ENCODE measurements at places on chromosomes 16 and 17.

- no peak for DNase-seq
Measured at GRCh38 chr17:6643451-6644125, 2.7 kb downstream of the TXNDC17 start.

DNA sequence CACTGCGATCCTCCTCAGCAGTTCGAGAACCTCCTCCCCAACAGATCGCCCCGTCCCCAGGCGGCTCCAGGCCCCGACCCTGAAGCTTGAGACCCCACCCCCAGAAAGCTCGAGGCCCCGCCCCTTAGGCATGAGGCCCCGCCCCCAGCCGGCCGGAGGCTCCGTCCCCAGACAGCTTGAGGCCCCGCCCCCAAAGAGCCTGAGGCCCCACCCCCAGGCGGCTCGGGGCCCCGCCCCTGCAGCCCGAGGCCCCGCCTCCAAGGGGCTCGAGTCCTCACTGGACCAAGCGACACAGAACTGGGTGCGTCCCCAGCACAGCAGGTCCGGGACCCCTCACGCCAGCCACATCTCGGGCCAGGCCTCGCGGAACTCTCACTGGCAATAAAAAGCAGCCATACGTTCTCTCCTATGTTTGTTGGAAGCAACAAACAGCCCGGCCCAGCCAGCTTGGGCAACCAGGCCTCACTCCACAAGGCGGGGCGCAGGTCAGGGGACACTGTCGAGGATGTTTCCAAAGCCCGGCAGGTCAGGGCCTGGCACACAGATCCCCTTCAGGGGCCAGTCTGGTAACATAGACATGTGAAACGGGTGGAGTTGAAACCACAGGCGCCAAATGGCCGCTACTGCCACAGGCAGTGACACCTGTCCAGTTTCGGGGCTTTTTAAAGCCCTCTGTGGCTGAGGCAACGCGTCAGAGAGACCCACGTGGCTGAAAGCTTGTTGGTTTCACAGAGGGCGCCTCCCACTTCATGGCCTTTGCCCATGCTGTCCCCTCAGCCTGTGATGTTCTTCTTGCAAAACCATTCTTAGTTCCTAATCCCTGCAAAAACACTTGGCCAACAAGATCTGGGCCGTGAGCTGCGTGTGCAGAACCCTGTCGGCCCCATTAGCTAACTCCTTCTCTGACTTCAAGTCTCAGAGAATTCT, 224.2 kb downstream of the PARN start:
- DNase-seq = no peak

- DNase-seq = no peak
Measured at GRCh38 chr17:22337467-22337866, 645.1 kb downstream of the KCNJ18 start.

GRCh38 chr16:17335826-17336529, 134.8 kb downstream of the XYLT1 start:
- no peak for DNase-seq

DNA sequence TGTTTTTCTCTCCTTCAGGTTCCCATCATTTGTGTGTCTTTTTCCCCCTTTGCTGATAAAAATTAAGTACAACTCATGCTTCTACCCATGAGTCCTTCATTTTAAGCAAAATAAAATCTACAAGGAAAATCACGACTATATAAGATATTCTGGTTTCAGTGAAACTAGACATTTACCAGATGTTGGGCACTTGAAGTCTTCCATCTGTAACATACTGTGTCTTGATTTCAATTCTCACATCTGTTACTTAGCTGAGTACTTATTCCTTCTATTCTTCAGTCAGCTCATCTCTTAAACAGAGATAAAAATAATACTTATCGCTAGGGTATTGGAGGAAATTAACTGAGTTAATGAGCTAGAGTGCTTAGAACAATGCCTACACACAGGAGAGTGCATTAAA, 893.0 kb upstream of the SOX9 start:
- DNase-seq = no peak

DNA sequence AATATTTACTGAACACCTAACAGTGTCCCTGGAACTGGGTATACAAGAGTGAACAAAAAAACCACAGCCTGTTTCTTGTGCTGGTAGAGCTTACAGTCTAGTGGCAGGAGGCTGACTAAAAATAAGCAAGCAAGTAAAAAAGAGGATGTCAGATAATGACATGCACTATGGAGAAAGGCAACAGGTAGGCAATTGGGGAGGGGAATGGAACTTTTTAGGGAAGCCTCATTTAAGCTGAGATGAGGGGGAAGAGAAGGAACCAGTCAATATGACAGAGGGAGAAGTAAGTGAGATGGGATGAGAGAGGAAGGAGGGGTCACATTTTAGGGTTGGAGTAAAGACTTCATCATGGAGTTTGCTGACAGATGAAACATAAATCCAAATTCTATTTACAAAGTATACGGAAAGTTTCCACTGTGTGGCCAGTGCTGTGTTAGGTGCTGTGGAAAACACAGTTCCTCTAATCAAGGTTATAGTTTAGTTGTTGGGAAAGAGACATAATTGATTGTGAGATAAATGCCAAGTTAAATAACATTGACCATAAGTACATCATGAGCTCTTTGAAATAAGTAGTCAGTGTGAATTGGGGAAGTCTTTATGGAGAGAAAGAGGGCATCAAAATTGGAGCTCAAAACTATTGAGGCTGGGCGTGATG, 251.4 kb downstream of the FTO start:
- no peak for DNase-seq
